ENCODE measurements at places on chromosomes 4 and X.

DNA sequence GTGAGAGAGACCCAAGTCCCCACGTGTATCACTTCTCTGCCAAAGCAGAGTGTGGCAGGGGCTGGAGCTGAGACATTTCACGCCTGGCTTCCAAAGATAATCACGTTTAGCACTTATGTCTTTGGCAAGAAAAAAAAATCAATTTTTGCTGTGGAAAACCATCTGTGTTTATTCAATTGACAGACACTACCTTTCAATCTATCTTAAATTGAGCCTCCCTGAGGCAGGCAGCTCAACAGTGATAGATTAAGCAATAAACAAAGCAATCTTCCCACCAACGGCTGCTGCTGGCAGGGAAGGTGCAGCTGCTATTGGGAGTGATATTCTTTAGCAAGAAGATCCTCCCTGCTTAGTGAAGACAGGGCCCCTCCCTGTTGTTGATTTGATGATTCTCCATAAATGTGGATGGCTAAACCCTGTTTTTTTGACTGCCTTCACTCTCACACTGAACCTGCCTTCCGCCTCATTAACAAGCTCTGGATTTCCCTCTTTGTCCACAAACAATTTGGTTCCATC lies 11.6 kb upstream of the MAGEB17 start:
- DNase-seq, result no peak

GRCh38 chrX:87572901-87573300 lies 55.3 kb downstream of the KLHL4 start:
- DNase-seq, result no peak

DNA sequence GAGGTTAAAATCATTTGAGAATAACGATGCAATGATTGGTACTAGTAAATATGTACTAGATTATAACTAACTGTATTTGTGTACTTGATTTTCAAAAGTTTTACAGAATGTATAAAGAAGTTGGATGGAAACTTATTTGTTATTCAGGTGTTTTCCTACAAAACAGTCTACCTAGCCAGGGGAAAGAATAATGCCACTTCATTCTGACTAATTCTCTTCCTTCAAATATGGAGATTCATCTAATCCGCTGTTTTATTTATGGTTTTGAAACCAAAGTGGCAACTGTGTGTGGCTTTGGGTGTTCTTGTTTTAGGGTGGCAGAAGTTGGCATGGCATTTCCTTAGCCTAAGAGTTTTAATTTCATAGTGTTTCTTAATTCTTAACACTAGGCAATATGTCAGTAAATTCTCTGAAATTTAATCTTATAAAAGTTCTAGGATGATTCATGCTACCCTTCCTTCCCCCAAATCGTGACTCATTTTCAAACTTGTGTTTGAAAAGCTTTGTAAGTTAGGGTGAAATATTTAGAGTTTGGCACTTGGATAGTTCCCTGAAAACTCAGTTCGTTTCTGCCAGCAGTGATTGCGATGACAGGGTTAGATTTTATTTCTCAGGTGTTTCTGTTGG lies 62.6 kb downstream of the DCLK2 start:
- DNase-seq, result peak; percentile 84

GRCh38 chr4:166432125-166432524 lies 559.1 kb downstream of the TLL1 start:
- no peak for DNase-seq

- peak; percentile 1 for DNase-seq
Observed at GRCh38 chrX:56788229-56788628, 59.2 kb downstream of the NBDY start.

DNA sequence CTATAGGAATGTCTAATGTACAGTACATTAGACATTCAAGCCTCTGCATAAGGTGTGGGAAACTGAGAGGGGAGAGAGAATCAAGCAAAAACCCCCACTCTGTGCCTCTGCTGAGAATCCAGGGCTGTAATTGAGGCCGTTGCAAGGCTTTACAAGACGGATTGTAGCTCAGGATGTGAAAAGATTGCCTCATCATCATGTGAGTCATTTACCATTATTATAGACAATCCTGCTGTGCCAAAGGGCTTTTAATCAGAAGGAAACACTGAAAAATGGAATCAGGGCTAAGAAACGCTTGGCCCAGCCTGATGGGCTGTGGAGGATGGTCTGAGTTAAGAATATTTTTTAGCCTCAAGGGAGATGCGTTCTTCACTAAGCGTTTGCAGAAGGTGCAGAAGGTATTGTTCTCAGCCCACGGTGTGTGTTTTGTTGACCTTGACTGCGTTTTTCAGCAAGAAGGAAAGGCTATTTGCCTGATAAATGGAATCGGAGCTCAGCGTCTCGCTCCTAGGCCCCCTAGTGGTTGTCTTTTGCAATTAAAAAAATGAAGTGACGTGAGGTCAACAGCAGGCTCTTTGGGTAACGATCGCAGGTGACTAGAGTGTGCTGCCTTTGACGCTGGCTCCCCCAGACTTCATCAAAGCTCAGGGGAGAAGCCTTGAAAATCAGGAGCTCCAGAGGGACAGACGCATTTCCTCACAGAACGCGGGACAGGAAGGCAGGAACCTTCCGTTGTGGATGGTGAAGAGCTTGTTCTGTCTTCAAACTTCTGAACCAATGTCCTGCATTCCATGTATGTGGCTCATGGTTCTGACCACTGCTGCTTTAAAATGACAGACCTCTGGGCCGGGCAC lies 18.1 kb upstream of the CHRNA9 start:
- DNase-seq, result peak; percentile 93

DNA sequence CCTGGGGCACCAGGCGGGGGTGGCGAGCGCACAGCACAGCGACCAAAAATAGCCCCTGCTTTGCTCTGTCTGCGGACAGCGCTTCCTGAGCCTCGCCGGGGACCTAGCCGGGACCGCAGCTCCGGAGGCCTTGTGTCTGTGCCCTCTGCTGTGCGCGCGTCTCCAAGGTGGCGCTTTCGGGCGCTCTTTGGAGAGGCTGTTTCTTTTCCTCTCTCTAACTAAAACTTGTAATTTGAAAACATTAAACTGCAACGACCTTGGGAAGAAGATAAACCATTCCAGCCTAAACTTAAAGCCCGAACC lies 3.4 kb downstream of the ARX start:
- DNase-seq, result no peak

DNA sequence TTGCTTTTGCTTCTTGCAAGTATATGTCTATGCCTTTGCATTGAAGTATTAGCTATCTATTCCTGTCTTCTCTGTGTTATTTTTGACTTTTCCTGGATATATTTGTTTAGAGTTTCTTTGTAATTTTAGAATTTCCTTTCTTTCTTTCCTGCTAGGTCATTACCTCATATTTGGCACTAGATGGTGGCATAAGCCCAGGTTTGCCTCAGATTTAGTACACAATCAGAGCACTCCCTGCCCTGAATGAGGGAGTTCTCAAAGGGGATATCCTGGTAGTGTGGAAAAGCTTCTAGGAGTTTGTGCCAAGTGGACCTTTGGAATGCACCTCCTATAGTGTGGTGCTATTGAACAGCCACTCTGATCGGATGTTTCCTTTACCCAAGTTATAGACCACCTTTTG lies 181.6 kb downstream of the UGT8 start:
- peak; percentile 18 for DNase-seq

GRCh38 chr4:138235419-138235952 lies 6.7 kb downstream of the SLC7A11 start:
- peak; percentile 83 for DNase-seq

DNA sequence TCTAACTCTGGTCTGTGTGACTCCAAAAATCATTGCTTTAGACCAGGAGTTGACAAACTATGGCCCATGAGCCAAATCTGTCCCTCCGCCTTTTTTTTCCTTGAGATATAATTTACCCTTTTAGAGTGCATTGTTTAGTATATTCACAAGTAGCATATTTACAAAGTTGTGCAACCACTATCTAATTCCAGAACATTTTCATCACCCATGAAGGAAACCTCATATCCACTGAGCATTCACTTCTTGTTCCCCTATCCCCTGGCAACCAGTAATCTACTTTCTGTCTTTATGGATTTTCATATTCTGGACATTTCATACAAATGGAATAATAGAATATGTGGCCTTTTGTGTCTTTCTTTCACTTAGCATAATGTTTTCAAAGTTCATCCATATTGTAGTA lies 67.4 kb upstream of the CITED1 start:
- no peak for DNase-seq

DNA sequence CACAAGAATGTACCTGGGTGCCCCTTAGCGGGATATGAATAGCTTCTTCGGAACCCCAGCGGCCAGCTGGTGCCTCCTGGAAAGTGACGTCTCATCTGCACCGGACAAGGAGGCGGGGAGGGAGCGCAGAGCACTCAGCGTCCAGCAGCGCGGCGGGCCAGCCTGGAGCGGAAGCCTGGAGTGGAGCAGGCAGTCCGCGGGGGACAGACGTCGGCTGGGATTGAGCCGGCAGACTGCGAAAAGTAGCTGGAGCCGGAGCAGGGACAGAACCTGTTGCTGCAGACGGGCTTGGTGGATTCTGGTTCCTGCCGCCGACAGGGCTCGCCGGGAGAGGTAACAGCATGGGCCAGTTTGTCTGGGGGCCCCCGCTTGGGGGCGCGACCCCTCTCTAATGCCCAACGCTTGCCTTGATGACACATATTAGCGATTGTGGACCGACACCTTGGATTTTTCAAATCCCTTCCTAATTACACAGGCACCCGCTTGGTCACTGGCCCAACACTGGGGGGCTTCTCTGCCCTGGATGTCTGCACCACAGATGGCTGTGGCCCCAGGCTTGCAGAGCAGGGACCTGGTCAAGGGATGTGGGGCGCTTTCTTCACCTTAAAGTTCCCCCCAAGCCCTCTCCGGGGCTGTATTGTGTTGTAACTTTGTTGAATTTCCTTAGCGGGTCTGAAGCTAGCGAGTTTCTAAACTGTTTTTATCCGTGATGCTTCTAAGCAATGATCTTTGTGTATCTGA lies at the start of gene NPFFR2:
TSS of gene NPFFR2 (plus strand) at position 133 of the 741 bp plus-strand sequence. CDS start 96,592 bp downstream, outside the sequence.
- peak; percentile 72 for DNase-seq

GRCh38 chrX:38798956-38799355 lies 2.3 kb upstream of the MID1IP1 start:
- peak; percentile 66 for DNase-seq

DNA sequence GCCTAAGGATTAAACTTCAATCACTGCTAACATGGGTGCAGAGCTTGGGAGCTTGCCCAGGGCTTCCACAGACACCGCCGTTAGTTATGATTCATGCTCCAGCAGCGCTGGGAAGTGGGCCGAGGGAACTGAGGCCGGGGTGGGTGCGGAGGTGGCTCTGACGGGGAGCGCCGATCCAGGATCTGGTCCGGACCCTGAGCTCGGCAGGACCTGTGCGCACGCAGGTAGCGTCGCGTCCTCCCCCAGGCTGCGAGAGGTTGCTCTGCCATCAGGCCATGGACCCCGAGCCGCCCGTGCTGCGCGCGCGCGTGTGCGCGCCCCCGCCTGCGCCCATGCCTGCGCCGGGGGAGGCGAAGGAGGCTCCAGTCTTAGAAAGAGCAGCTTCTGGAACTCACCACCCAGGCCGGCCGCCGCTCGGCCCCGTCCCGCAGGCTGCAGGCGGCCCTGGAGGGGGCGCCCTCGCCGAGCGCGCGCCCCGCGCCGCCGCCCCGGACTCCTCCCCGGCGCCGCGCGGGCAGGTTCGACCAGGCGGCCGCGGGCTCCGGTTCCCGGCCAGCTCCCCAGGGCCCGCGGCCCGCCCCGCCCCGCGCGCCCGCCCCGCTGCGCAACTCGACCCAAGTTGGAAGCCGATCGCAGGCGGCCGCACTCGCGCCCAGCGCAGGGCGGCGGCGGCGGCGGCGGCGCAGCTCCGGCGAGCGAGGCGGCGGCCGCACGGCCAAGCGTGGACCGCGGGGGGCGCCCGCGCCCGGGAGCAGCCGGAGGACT lies 732 bp upstream of the ADRA2C start:
- no peak for DNase-seq

GRCh38 chr4:156515295-156515694 lies 456.3 kb downstream of the PDGFC start:
- peak; percentile 49 for DNase-seq

DNA sequence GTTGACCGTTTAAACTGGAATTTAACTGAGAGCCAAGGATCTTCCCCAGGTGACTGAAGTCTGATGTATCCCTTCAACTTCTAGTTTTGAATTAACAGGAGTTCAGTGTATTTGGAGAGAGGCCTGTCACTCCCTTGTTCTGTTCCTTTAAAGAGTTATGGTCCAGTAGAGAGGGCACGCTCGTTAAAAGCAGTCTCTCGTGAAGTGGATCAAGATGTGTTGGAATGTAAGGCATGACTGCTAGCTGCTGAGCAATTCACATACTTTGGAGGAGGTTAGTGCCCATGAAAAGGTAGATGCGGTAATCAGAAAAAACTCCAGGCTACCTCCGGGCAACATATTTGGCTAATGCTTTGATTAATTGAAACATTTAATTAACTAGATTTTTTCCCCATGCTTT lies 65.7 kb downstream of the SHROOM2 start:
- no peak for DNase-seq

GRCh38 chr4:25110527-25111329 lies 49.5 kb downstream of the SEPSECS start:
- no peak for DNase-seq

DNA sequence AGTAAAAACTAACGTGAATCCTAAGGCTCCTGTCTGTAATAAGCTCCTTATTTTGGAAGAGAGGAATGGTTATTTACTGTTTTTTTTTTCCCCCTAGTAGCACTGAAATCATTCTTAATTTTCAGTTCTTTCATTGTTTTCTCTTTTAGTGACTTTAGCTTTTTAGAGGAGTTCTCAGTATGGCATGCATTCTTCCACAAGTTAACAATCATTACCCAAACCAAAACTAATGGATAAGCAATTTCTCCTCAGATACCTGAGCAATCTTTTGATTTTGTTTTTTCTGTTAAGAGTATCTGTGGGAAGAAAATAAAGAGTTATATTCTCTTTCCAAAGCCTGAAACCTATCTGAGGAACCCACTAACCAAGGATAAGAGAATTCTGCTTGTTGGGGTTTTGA lies 16.7 kb upstream of the PPA2 start:
- no peak for DNase-seq

GRCh38 chr4:825063-825970 lies 612 bp downstream of the CPLX1 start:
- no peak for DNase-seq

GRCh38 chrX:39725114-39725513 lies 372.6 kb downstream of the BCOR start:
- DNase-seq, result no peak

GRCh38 chr4:159144112-159144694 lies 41.3 kb downstream of the RAPGEF2 start:
- DNase-seq, result no peak

- no peak for DNase-seq
Observed at GRCh38 chr4:108519208-108519833, 101.1 kb upstream of the RPL34 start.

GRCh38 chr4:53981567-53981966 lies 82.8 kb downstream of the CHIC2 start:
- no peak for DNase-seq

DNA sequence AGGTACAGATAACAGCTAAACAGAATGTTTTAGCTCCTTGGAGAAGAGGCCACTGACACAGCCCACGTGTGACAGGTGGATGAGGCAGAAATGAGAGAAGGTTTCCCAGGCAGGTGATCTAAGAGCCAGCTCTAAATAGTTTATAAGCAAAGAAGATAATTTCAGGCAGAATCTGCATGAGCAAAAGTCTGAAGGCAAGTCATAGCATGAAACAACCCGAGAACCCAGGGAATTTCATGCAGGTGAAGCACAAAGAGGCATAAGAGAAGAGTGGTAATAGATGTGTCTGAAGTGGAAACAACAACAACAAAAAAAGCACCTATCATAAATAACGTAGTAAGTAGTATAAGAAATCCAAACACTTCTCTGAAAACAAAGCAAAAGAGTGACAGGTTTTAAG lies 275.8 kb upstream of the CPEB2 start:
- no peak for DNase-seq

Measured in HT1080 (cell line).